Activated naive CD4-positive, alpha-beta T cell (primary cell): ENCODE measurements at places on chromosomes 12 and 14.

- DNase-seq: no peak
These were observed 5.4 kb downstream of the TTC7B start for GRCh38 chr14:90810806-90811205.

GRCh38 chr14:70782361-70782760 is 27.0 kb downstream of the MAP3K9 start:
- DNase-seq: no peak

DNA sequence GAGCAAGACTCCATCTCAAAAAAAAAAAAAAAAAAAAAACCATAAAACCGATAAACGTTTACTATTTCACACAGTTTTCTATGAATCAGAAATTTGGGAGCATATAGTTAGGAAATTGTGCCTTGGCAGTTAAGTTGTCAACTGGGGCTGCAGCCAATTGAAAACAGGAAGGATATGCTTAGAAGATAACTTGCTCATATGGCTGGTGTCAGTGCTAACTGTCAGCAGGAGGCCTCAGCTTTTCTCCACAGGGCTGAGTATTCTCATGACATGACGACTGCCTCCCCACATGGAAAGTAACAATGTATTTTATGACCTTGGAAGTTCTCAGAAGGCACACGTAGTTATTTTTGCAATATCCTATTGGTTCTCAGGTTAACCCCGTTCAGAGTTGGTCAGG is 29.6 kb upstream of the OR5AU1 start:
- DNase-seq: no peak

GRCh38 chr14:90547968-90548367 is 151.1 kb downstream of the CALM1 start:
- no peak for DNase-seq

DNA sequence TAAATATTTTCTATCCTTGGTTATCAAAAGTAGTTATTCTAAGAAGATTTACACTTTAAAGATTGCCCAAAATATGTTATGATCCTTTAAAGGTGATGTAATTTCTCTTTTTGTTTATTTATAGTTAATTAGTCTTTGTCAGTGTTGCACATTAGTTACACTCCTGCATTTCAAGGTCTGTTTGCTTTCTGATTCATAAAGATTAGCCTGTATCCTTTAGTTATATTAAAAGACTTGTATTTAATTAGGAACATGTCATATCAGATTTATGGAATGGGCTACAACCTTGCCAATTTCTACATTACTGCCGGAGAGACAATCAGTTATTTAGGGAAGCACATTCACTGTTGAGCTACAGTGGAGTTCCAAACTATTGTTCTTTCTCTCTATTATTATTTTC is 3.5 kb downstream of the EPYC start:
- no peak for DNase-seq

DNA sequence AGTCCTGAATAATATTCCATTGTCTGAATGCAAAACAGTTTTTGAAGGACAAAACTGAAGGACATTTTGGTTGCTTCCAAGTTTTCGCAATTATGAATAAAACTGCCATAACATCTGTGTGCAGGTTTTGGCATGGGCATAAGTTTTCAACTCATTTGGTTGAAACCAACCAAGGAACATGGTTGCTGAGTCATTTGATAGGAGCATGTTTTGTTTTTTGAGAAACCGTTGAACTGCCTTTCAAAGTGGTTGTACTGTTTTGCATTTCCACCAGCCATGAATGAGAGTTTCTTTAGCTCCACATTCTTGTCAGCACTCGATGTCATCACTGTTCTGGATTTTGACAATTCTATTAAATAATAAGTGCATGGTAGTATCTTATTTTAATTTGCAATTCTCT is 23.0 kb upstream of the GSG1 start:
- DNase-seq: no peak

GRCh38 chr14:105075379-105076295 is 10.4 kb upstream of the GPR132 start:
- DNase-seq: no peak

DNA sequence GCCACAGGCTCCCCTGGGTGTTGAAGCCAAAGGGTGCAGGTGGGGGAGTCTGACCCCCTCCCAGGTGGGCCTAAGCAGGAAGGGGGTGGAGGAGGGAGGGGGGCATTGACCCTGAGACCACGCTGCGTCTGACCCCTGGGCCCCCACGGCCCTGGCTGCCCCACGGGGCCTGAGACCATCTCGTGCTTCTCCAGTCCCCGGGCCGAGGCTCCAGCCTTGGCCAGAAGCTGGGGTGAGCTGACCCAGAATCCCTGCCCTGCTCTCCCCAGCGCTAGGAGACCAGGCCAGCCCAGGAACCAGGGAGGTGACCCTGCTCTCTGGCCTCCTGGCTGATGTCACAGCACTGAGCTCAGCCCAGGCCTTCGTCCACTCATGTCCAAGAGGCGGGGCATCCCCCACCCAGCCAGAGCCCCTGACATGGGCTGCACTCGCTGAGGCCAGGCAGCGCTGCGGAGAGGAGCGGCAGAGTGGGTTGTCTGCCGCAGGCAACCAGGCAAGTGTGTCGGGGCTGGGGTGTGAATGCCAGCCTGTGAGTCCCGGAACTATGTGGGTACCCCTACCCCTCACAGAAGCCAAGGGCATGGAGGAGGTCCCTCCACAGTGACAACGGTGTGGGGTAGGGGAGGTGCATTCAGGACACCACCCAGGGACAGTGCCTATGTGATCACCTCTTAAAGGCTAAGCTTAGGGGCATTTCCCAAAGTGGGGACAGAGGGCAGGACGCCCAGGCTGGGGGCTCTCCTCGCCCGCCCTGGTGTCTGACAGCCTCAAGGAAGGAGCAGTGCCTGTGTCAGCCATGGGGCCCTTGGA is 6.3 kb downstream of the TRMT61A start:
- DNase-seq: no peak

DNA sequence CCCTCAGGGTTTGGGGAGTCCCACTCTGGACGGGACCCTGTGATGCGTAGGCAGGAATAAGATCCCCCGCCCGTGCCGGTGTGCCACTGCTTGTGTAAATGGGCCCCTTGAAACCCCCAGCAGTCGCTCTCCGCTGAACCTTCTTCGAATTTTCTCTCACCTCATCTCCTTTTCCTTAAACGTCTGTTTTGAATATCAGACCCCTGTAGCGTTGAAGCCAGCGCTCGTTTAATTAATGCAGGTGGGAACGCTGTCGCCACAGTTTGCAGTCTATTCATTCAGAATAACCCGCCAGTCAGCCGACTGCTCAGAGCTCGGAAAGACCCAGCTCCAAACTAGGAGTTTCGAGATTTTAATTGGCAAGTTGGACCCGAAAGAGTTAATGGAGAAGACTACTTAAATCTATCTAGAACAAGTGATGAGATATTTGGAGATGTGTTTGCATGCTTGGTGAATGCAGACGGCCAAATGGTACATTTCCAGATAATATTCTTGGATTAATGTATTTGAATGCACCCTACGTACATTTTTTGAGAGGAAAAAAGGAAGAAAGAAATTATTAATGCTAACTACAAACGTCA is 739 bp upstream of the PPP2R5E start:
- no peak for DNase-seq

GRCh38 chr14:71116568-71117122 is 209.4 kb downstream of the PCNX1 start:
- DNase-seq: no peak

DNA sequence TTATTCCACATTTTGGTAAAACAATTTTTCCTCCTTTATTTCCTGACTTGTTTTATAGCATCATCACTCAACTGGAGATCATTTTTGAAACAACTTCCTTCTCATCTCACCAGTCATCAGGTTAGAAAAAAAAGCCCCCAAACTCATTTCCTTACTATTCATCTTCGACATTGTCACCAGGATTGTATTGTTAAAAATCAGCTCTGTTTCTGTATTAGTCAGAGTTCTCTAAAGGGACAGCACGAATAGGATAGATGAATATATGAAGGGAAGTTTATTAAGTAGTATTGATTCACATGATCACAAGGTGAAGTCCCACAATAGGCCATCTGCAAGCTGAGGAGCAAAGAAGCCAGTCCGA is 392.6 kb downstream of the FUT8 start:
- no peak for DNase-seq

DNA sequence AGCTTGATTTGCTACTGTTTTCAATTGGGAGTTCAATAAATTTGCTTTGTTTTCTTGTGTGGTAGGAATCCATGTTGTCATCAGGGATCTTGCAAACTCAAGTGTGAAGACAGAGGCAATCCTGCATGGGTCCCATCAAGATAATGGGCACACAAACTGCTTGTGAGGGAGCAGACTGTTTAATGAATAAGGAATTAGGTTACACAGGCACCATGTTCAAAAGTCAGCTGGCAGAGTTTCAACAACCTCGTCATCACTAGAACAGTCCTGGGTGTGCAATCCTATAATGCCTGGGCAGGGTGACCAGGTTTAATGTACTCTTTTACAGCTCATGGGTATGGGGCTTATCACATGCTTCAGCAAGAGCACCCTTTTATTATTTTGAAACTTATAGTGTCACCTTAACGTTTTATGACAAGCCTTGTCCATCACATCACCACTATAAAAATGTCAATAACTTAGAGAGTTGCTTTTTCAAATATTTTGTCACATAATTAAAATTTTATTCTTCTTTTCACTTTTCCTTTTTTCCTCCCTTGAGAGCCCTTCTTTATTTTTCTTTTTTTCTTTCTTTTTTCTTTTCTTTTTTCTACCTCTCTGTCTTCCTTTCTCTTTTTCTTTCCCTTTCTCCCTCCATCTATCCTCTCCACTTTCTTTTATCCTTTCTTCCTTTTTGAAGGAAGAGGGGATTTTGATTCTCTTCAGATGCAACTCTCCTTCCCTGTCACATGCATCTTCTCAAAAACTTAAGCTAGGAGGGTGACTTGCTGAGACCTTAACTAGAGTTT is 252.2 kb upstream of the ATP2B1 start:
- no peak for DNase-seq

DNA sequence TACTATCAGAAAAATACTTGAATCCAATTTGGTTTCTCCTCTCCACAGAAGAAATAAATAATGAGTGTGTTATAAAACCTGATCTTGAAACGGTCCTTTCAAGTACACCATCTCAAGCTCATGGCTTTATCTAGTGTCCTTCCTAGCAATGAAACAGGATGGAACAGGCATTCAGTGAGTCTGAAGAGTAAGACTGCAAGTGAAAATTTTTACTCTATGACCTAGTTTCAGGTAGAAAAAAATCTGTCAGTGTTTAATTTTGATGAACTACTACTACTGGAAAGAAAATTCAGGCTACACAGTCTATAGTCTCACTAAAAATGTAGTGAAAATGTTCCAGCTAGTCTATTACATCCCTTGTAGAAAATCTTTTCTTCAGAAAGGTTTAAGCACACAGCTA is 7.7 kb downstream of the CBX5 start:
- no peak for DNase-seq

GRCh38 chr12:13372386-13372785 is 175.9 kb downstream of the EMP1 start:
- no peak for DNase-seq

GRCh38 chr12:51521554-51522276 is 69.3 kb upstream of the SCN8A start:
- no peak for DNase-seq

DNA sequence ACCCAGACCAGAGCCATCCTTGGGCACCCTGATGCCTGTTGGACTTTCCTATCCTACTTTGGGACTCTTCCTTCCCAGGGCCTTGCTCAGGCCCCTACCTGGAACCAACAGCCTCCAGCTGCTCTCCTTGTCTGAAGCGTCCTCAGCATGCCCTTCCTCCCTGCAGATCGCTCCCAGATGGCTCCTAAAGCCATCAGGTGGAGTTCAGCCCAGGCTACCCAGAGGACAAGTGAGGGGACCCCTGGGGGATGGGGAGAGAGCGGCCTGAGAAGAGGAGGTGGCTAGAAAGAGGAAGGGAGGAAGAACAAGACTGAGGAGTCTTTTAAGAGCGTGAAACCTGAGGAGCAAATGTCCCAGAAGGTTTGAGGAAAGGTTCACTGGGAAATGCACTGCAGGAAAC is 236.6 kb downstream of the ZFP36L1 start:
- DNase-seq: no peak

GRCh38 chr12:78968226-78968625 is 103.7 kb downstream of the SYT1 start:
- DNase-seq: no peak

DNA sequence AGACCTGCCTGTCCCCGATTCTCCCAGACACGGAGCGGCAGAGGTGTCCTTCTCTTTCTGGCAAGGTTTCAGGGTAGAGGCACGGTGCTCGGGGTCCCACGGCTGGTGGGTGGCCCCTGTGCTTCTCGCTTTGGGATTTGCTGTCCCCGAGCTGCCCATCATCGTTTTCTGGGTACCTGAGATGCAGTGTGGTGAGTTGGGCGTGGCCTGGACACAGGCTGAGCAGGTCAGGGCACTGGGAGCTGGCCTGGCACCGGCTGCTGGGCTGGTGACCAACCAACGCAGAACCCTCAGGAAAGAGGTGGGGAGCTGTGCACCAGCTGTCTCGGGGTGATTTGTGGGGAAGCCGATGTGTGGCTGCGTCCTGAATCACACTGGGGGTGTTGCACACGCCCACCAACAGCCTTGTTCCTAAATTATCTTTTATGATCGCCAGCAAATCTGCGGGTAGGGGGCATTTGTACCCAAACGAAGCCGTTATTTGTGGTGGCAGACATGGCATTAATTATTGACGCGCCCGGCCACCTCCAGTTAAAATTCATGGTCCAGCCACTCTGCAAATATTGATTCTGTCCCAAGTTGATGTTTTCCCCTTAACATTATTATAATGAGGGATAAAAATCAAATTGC is 61.0 kb downstream of the KIF26A start:
- DNase-seq: no peak

- DNase-seq: no peak
These were observed 149.1 kb downstream of the BMP4 start for GRCh38 chr14:53807542-53807941.

GRCh38 chr14:53932966-53933365 is 23.7 kb downstream of the BMP4 start:
- DNase-seq: no peak

DNA sequence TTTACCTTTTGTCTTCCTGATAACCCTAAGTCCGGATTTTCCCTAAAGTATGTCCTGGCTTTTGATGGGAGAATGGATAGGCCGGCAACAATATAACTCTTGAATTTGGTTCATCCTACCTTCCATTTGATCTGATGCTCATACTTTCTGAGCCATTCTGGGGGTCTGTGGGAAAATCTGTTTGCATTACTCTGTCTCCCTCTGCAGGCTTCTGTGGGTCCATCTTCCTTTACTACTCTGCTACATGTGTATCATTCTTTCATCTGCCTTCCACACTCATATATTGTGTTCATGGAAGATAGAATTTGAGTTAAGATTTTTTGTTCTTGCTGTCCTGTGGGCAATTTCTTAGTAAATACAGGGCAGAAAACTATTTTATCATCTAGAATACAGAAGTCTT is 101.5 kb downstream of the NAV3 start:
- no peak for DNase-seq

DNA sequence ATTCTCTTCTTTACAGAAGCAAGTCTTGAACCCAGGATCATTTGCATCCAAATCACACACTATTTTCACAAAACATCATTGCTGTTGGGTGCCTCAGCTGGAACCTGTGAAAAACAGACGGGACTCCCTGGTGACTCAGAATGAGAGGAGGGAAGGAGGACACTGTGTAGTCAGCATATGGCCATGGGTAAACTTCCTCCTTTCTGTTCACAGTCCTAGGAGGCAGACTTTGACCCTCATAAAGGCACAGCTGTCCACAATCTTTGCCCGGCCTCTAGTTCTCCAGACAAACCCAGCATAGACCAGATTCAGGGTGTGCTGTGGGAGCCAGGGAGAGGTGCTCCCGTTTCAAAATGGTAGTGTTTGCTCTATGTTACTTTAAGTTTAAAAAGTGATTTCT is 62.0 kb downstream of the DYRK2 start:
- DNase-seq: no peak
